ENCODE measurements at places on chromosomes 7 and 10. TPM values are rescaled to one million over a fixed set of nuclear protein-coding genes. Genes with fewer than 3 reads are reported as not detected.

ZNF503 gene
- total RNA-seq = 5.2 TPM

WDFY4 gene
- total RNA-seq = not detected

GRCh38 chr10:49024484-49024883 lies 84.8 kb upstream of the LRRC18 start:
- no peak for DNase-seq

TSPAN33 gene
- total RNA-seq = 22.7 TPM

DNA sequence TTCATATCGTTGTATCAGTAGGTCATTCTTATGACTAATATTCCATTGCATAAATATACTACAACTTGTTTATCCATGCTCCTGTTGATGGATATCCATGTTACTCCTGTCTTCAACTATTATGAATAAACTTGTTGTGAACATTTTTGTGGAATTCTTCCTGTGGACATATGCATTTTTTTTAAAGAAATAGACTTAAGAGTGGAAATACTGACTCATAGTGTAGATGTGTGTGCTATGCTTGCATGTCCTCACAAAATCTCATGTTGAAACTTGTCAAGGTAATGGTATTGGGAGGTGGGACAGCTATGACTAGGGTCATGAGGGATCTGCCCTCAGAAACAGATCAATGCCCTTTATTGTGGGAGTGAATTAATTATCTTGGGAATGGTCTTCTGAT lies 240.5 kb upstream of the PRSS58 start:
- no peak for DNase-seq

- peak; percentile 16 for DNase-seq
Observed at GRCh38 chr7:42843205-42843800, 68.6 kb downstream of the C7orf25 start.

DNA sequence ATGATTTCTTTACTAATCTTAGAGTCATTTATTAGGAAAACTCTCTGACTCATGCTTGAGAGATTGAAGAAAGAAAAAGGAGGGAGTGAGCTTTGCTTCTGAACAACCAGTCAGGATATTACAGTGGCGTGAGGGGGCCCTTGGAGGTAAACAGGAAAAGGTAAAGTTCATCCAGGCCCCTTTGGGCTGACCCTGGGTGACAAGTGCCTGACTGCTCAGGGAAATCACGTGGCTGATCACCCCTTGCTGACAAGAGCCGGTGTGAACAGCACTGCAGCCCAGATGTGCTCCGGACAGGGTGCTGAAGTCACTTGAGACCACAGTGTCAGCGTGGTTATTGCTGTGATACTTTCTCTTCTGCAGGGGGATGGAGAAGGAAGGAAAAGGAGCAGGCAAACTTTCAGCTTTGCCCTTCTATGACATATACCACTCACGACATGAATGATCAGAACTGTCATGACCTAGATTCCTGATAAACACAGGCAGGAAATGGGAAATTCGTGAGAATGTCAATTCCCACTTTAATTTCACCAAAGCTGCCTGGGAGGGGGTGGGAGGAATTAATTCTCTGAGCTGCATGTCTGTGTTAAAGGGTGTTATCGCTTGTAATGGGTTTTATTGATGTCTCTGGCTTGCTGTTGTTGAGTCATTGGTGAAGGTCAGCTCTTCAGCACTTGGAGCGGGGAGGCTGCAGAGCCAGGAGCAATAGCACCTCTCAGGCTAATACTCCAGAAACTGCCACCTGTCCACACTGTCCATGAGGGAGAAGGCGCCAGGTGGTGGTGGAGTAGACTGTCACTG lies 139.8 kb upstream of the AOAH start:
- no peak for DNase-seq

GRCh38 chr7:64774204-64774842 lies 19.9 kb upstream of the ZNF138 start:
- DNase-seq = no peak

GRCh38 chr10:127534074-127534473 lies 15.0 kb upstream of the NPS start:
- no peak for DNase-seq

EBF3 gene
- 0.05 TPM for total RNA-seq

GRCh38 chr7:84194484-84195271 lies at the start of gene SEMA3A:
Gene SEMA3A (minus strand): TSS chr7:84194789. CDS start chr7:84194586, 203 bp downstream.
- peak; percentile 60 for DNase-seq

DNA sequence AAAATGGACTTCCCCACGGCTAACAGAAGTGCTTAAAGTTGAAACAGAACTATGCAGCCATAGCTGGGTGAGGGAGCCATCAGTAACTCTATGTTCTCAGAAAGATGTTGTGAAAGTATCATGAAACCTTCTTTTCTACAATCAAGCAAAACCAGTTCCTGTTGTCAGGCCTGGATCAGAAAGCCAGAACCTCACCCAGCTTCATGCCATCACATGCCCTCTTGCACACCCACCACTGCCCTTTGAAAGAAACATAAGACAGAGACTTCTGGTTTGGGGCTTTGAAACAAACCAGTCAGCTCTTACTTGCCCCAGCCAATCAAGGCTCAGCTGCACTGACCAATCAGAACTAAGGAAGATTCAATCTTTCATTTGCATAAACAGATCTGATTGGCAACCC lies 230.8 kb upstream of the FERD3L start:
- no peak for DNase-seq

OGDH gene
- total RNA-seq = 105 TPM

PDAP1 gene
- 77.4 TPM for total RNA-seq

GRCh38 chr10:131094527-131095312 lies 216.8 kb downstream of the TCERG1L start:
- DNase-seq = peak; percentile 1

GRCh38 chr10:132111121-132111731 lies 45.5 kb downstream of the JAKMIP3 start:
- no peak for DNase-seq

- no peak for DNase-seq
Observed at GRCh38 chr7:128217967-128218652, 23.0 kb upstream of the LEP start.

GRCh38 chr7:132560825-132561529 lies 15.3 kb downstream of the PLXNA4 start:
- DNase-seq = no peak

DNA sequence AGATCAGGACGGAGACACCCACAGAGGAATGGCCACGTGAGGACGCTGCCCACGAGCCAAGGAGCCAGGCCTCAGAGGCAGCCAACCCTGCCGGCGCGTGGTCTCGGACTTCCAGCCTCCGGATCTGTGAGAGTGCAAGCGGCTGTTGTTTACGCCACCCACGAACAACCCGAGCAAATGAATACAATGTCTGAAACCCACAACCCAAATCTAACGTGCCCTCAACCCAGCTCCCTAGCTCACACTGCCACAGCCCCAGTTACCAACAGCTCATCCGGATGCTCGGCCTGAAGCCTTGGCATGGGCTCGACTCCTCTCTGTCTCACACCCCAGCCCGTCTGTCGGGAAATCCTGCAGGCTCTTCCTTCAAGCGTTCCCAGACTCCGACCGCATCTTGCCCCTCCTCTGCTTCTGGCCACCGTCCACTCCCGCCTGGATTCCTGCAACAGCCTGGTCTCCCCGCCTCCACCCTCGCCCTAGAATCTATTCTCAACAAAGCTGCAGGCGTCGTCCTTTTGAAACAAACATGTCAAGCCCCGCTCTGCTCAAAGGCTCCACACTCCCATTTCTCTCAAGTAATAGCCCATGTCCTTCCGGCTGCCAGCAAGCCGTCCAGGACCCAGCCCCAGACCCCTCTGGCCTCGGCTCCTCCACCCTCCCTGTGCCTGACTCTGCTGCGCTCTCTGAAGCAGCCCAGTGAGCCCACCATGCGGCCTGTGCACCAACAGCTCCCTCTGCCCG lies 35.3 kb downstream of the STK32C start:
- peak; percentile 49 for DNase-seq

GRCh38 chr10:118672766-118673715 lies 77.6 kb upstream of the PRLHR start:
- no peak for DNase-seq

MYO3A gene
- total RNA-seq = 0.35 TPM

C10orf95 gene
- 0.25 TPM for total RNA-seq

PDCD11 gene
- total RNA-seq = 48.5 TPM

- no peak for DNase-seq
Observed at GRCh38 chr7:33262476-33262875, 133.1 kb downstream of the BBS9 start.

GRCh38 chr10:3395041-3395440 lies 222.5 kb upstream of the PITRM1 start:
- DNase-seq = no peak

DNA sequence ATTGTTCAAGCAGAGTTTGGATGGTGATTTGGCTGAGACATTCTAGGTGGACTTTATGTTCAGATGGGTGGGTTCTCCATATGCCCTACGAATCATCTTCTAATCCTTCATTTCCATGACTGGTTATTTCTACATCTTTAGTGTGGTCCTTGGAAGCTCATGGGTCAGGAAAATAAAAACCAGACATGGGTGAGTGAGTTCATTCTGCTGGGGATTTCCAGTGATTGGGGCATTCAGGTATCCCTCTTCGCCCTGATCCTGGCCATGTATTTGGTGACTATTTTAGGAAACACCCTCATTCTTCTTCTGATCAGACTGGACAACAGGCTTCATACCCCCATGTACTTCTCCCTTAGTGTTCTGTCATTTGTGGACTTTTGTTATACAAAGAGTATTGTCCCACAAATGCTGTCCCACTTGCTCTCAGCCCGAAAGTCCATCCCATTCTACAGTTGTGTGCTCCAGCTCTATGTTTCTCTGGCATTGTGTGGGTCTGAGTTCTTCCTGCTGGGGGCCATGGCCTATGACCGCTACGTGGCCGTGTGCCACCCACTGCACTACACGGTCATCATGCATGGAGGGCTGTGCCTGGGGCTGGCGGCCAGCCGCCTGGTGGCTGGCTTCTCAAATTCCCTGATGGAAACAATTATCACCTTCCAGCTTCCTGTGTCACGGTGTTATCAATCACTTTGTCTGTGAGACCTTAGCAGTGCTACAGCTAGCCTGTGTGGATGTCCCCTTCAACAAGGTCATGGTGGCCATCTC lies 19.2 kb upstream of the OR6B1 start:
- peak; percentile 15 for DNase-seq

GRCh38 chr7:132895231-132895630 lies 186.7 kb downstream of the CHCHD3 start:
- peak; percentile 18 for DNase-seq

CABCOCO1 gene
- 2.5 TPM for total RNA-seq

GRCh38 chr7:5322621-5323410 lies 40.1 kb downstream of the SLC29A4 start:
- no peak for DNase-seq

PLPP4 gene
- total RNA-seq = 30.3 TPM

GRCh38 chr7:100467638-100468373 lies 3.7 kb upstream of the SPACDR start:
- DNase-seq = no peak

LIPA gene
- total RNA-seq = 78.7 TPM

- DNase-seq = no peak
Observed at GRCh38 chr10:110783509-110784107, 88.1 kb upstream of the PDCD4 start.

DNA sequence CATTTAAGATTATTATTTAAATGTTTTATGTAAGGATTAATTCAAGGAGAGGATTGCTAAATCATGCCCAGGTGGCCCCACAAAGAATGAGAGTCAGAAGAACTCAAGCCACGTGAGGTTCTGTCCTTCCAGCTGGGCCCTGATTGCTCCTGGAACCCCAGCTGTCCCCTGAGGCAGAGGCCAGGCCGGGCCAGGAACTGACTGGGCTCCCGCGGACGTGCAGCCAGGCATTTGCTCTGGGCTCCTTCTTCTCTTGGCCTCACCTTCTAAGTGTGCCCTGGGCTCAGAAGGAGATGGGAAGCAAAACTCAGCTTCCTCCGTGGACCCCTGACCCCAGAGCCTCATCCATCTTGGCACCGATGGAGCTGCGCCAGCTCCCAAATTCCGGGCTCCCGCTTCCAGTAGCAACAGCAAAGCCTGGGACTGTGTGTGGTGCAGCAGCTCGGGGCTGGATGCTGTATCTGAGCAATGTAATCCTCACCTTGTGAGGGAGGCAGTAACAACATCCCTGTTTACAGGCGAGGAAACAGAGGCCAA lies 250.6 kb upstream of the PPP2R2D start:
- DNase-seq = no peak

DNA sequence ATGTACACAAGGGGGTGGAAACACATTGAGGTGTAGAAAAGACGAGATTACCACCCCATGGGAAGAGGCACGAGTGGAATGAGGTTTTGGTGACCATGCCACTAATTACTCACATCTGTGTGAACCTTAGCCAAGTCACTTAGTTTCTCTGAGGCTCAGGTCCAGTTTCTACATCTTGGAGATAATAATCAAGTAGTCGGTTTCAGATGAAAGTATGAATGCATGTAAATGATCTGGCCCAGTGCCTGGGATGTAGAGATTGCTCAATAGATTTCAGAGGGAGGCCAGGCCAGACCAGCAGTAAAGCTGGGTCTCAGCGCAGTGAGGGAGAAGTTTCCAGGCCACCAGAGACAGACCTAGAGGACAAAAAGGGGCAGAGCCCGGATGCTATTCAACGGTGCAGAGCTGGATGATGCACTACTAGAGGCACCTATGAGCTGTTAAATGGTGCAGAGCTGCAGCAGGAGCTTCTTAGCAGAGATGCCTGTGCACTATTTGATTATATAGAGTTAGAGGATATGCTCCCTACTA lies 725.1 kb downstream of the GRID1 start:
- DNase-seq = peak; percentile 70

ACTR1A gene
- 168 TPM for total RNA-seq

GRCh38 chr10:67808704-67809103 lies 29.3 kb downstream of the DNAJC12 start:
- no peak for DNase-seq

DNA sequence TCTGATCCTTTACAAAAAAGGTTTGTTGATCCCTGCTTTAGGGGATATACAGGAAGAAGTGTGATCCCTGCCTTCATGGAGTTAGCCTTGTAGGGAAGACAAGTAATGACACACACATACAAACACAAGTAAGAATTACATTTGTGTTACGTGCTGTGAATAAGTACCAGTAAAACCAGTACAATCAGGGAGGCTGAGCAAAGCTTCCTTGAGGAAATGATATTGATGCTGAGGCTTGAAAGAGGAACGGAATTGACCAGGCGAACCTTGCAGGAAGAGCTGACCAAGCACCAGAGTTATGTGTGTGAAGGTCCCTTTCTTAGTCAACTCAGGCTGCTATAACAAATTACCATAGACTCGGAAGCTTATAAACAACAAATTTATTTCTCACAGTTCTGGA lies 83.6 kb upstream of the CACUL1 start:
- no peak for DNase-seq

DNA sequence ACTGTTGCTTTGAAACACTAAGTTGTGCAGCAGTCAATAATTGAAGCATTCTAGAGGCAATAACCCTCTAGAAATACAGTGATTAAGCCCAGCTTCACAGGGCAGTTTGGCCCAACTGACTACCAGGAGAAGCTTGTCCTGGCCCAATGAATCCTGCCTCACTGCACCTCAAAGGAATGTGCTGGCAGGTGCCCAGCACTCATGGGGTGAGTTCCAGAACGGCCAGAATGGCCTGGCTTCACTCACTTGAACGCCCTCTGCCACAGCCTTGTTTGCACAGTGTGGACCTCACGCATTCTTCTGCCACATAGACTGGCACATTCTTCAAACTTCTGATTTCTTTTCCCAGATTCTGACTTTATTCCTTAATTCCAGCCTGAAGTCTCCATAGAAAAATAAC lies 6.6 kb upstream of the ITIH2 start:
- peak; percentile 92 for DNase-seq

GRCh38 chr10:22620140-22620857 lies 94.1 kb downstream of the PIP4K2A start:
- peak; percentile 91 for DNase-seq

MAP3K8 gene
- total RNA-seq = 2.1 TPM

- DNase-seq = no peak
Observed at GRCh38 chr10:11159543-11160215, 142.0 kb downstream of the CELF2 start.

GRCh38 chr7:139720705-139721231 lies 57.0 kb downstream of the HIPK2 start:
- no peak for DNase-seq

Measured in renal cortical epithelial cell (primary cell).